ENCODE measurements at places on chromosomes 12 and 14.
A peak's percentile ranks its signal among the peaks of the same experiment; 100 is the strongest.

GRCh38 chr12:7302266-7302986 is 1.4 kb upstream of the ACSM4 start:
- DNase-seq, result no peak

- DNase-seq, result no peak
These were observed 15.7 kb downstream of the PLEKHG7 start for GRCh38 chr12:92718483-92718990.

DNA sequence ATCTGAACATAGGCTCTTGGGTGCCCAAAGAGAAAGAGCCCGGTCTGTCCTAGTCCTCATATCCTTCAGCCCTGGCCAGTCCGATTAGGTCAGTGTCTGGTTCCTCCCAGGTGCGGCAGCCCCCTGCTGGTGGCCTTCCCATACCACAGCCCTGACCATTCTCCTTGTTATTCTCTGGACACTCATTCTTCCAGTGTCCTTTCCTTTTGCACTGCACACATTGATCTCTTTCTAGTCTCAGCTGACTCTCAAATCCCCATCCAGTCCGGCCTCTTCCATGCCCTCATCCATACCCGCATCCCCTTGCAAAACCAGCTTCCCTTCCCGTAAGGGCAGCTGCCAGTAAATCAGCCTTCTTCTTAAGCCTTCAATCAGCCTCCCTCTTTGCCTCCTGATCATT is 1316.3 kb downstream of the TMEM121 start:
- peak; percentile 50 for DNase-seq

- DNase-seq, result peak; percentile 62
These were observed 11.4 kb upstream of the DNAL1 start for GRCh38 chr14:73633116-73634010.

DNA sequence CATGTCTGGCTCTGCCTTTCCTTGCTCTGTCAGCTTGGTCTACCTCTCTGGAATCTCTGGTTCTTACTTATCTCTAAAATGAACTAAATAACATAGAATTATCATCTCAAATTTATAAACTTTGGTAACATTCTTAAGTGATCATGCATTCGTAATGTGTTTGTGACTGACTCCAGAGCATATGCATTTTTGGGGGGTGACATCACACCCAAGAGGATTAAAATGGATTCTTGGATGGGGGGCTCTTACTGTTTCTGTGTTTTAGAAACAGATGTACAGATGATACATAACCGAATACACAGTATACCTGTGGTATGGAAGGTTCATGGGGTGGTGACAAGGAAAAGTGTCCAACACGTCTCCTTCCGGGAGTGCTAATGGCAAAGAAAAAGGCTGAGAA is 1162.1 kb downstream of the VRK1 start:
- DNase-seq, result no peak

GRCh38 chr14:48792376-48793024 is 793.7 kb downstream of the RPS29 start:
- no peak for DNase-seq

- no peak for DNase-seq
These were observed 41.6 kb downstream of the CHST11 start for GRCh38 chr12:104498211-104498801.

DNA sequence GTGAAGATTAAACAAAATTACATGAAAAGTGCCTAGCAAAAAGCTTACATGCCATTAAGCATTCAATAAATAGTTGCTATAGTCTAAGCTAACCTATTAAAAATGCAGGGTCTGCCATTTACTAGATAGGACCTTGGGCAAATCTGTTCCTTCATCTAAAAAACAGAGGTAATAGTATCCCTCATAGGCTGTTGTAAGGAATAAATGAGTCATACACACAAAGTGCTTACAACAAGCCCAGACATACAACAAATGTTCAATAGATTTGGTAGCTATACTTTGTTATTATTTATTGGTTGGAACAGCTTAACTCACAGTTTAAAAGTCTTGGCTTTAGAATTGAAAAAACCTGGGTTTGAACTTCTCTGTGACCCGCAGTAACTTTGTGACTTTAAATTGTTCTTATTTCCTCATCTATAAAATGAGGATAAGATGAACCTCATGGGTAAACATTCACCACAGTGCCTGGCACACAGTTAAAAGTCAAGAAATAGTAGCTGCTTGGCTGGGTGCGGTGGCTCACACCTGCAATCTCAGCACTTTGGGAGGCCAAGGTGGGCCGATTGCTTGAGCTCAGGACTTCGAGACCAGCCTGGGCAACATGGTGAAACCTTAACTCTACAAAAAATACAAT is 24.7 kb downstream of the HEATR5A start:
- no peak for DNase-seq

- no peak for DNase-seq
These were observed 387.5 kb upstream of the TMPO start for GRCh38 chr12:98127854-98128253.

- no peak for DNase-seq
These were observed 24.0 kb upstream of the TSPAN11 start for GRCh38 chr12:30902596-30902995.

- peak; percentile 7 for DNase-seq
These were observed 114.6 kb downstream of the PPFIA2 start for GRCh38 chr12:81644503-81644902.

DNA sequence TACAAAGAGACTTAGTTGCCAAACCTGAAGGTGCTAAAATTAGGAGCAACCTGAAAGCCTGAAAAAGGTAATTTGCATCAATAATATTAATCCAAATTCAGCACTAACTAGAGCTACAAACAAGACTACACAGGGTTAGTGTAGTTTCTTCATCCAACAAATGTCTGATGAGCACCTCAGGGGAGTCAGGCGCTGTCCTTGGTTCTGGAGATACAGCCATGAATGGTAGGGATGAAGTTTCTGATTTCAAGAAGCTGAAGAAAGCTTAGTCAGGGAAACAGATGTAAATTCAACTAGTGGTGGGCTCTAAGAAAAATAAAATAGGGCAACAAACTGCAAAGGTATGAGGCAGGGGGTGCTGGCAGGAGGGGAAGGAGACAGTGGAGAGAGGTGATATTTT is 266.3 kb downstream of the GLT1D1 start:
- no peak for DNase-seq

- DNase-seq, result no peak
These were observed 8.6 kb downstream of the PDE3A start for GRCh38 chr12:20376984-20377383.

- DNase-seq, result no peak
These were observed 217.6 kb downstream of the EFCAB11 start for GRCh38 chr14:89736881-89737280.

DNA sequence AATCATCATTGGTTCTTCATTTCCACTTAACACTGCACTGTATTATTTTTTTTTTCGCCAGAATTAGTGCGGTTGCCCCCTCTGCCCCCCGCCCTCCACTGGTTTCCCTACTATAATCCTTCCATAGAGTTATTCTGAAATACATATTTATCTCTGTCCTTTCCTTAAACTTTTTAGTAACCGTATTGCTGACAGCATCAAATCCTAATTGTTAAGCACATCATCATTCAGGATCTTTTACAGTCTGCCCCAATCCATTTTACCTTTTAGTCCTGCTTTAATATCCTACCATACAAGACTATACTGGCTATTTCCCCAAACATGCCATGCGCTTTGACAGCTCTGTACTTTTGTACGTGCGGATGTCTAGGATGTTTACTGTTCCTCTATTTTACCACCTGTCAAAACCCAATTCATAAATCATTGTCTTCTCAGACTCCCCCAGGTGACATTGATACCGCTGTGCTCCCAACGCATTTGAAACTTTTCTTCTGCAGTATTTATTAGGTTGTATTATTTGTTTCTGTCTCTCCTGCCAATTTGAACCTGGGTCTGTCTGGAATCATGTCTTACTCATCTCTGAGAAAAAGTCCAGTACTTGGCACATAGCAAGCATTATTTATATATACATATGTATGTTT is 1.0 kb downstream of the FGFR1OP2 start:
- no peak for DNase-seq

DNA sequence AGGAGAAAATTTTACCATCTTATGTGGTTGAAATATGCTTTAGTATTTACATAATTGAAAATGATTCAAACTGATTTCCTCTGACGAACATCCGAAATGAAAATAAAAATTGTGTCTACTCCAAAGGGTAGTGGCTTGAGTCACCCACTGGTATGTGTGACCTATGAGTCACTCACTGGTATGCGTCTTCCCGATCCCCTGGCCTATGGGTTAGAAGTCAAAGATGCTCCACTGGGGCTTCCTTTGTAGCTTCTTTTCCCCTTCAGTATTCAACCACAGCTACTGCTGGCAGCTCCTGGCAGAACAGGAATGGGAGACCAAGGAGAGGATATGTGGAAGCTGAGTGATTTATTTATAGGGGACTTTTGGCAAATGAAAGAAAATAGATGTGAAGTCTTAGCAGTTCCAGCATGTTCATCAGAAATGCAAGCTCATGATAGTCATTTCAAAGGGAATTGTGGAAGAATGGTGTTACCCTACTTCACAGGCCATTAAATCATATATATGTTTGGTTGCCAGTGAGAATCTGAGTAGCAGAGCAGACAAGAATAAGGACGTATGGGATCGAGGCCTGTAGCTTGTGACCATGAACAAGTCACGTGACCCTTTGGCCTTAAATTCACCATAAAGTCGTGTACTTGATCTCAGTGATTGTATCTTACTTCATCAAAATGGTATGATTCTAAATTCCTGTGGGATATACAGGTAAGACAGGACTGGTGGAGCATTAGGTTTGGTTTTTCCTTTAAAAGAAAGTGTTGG is 108.3 kb downstream of the CRADD start:
- peak; percentile 96 for DNase-seq

- DNase-seq, result peak; percentile 41
These were observed 2.4 kb downstream of the SINHCAF start for GRCh38 chr12:31323391-31324115.

DNA sequence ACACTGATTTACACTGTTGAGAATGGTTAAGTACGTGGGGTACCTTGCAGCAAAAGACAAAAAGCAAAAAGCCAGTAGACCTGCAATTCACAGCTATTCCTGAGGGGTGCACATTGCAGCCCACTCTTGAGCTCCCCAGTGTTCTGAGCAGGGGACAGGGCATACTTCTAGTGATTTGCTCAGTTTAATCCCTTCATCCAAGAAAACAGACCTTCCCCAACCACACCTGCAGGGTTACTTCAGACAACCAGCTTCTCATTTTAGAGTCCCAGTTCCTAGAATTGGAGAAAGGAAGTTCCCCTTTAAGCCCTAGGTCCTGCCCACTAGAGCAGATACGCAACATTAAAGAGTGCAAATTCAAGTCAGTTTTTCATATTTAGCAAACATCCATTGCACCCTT is 3.6 kb upstream of the WSB2 start:
- DNase-seq, result no peak

- DNase-seq, result no peak
These were observed 55.5 kb downstream of the AVPR1A start for GRCh38 chr12:63095369-63095980.

- DNase-seq, result peak; percentile 48
These were observed 41.5 kb upstream of the NR2C1 start for GRCh38 chr12:95114766-95115405.

DNA sequence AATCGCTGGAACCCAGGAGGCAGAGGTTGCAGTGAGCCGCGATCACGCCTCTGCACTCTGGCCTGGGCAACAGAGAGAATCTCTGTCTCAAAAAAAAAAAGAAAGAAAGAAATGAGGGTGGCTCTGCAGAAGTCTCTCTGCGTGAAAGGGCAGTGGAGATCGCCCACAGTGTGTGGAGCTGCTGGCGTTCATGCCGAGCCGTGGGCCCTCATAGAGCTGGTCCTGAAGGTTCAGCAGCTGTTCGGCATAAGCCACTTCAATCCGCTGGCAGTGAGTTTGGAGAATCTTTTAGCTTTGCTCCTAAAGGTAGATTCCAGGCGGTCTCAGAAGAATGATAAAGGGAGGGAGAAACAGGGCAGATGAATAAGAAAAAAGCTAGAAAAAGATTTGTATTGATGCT is 36.7 kb upstream of the ATP2A2 start:
- no peak for DNase-seq

- DNase-seq, result no peak
These were observed 12.5 kb downstream of the RTL1 start for GRCh38 chr14:100891051-100891450.

GRCh38 chr12:132379996-132380395 is 50.6 kb upstream of the GALNT9 start:
- DNase-seq, result peak; percentile 31

GRCh38 chr14:67944605-67945004 is 125.0 kb downstream of the RAD51B start:
- no peak for DNase-seq
